ENCODE measurements at places on chromosomes 7 and 10.
A peak's percentile ranks its signal among the peaks of the same experiment; 100 is the strongest.

- DNase-seq = no peak
Measured at GRCh38 chr10:30868611-30869010, 163.1 kb downstream of the ZNF438 start.

DNA sequence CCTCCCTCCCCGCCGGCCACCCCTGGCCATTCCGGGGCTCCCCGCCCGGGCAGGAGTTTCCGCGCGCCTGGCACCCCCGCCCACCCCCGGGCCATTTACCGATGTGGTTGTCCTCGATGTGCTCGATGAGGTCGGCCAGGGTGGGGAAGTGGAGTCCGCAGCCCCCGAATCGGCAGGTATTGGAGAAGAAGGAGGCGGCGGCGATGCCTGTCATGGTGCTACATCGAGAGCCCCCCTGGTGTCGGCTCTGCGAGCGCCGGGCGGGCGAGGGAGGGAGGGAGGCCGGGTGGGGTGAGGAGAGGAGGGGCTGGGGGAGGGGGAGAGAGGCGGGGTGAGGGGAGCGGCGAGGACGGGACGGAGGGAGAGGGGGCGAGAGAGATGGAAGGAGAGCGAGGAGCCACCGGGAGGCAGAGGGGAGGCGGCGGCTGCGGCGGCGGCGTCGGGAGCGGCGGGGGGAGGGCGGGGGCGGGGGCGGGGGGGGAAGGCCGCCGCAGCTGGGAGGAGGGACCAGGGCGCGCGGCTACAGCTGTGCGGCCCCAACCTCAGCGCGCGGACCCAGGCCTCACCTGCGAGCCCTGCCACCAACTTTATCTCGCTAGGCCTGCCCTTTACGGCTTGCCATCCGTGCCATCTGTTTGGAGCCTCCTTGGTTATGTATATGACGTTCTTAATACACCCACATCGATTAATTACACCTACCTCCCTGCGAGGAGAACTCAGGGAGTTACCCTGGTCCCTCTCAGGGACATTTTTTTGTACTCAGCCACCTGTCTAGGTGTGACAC, at the start of gene JAZF1:
TSS of gene JAZF1 (minus strand) at position 432 of the 784 bp plus-strand sequence.
- peak; percentile 68 for DNase-seq

GRCh38 chr10:71475243-71475871, 78.6 kb downstream of the CDH23 start:
- no peak for DNase-seq

- DNase-seq = no peak
Measured at GRCh38 chr7:2212906-2213305, 19.8 kb downstream of the MAD1L1 start.

- DNase-seq = no peak
Measured at GRCh38 chr7:78770422-78771410, 682.8 kb downstream of the MAGI2 start.

- no peak for DNase-seq
Measured at GRCh38 chr10:95789902-95790301, 33.9 kb downstream of the ENTPD1 start.

- no peak for DNase-seq
Measured at GRCh38 chr10:2611603-2612002, 455.7 kb upstream of the PFKP start.

DNA sequence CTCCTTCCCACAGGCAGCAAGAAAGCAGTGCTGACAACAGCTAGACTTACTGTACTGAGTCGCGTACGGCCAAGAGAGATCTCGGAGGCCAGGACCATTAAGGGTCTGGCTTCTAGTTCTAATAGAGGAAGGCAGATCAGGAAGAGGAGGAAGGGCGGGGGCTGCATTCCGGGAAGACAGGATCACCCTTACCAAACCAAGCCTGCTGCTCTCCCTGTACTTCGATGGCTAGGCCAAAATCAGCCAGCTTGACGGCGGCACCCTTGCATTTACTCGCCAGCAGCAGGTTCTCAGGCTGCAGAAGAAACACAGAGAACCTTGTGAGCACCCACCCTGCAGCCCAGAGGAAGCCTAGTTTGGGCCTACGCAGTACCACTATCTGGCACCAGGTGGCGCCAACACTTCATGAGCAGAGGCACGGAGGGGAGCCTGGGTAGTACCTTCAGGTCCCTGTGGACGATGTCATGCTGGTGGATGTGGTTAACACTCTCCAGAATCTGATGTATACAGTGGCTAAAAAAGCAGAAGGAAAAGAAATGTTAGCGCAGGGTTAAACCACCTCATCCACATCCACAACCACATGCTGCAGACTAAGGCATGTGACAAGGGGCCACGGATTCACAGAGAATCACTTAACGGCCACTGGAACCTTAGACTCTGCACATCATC, 25.4 kb downstream of the CAMK2G start:
- peak; percentile 77 for DNase-seq

- no peak for DNase-seq
Measured at GRCh38 chr7:150358988-150359621, 9.5 kb upstream of the REPIN1 start.

- peak; percentile 2 for DNase-seq
Measured at GRCh38 chr7:69651101-69651590, 52.9 kb downstream of the AUTS2 start.

GRCh38 chr10:351770-352334, 216.6 kb downstream of the ZMYND11 start:
- peak; percentile 12 for DNase-seq

DNA sequence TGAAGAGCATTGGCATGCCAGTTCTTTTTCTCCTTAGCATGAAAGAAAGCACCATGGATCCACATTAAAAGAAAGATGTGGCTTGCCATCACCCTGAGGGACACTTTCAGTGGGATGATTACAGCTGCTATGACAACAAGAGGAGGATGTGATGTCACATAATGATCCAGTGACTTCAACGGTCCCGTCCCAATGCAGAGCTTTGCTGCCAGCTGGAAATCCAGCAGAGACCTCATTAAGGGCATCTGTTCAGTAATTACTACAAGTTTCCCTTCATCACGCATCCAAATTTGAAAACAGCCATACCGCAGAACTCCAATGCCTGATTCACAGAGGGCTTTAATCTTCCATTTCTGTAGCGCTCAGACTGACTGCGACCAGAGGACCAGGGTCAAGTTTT, 206.6 kb downstream of the LSM5 start:
- no peak for DNase-seq

DNA sequence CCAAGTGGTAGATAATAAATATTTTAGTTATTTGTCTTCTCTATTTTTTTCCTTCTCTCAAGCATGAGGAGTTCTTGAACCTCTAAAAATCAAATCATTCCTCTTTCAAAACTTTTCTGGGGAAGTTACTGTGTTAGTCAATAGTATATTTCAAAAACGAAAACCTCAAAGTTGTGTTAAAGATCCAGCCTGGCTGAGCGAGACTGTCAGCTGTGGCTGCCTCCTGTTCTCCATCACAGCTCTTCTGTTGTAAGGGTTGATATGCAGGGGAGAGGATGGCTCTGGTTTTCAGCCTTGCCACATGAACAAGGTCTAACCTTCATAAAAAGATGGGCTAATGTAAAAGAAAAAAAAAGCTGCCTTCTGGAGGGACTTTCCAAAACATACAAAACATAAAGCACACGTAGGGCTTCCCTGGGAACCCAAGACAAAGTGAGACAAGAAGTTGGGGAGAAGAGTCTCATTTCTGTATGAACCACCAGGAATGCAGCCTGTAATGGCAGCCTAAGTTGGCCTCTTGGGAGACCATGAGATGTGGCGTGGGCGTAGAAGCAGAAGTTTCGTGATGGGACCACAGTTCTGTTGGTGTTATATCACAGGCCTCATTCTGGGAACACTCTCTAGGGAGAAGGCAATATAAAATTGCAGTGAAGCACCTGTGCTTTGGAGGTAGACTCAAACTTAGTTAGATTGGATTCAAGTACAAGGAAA, 77.9 kb upstream of the FHIP2A start:
- DNase-seq = no peak

- no peak for DNase-seq
Measured at GRCh38 chr10:114634609-114634979, 23.5 kb downstream of the ABLIM1 start.

DNA sequence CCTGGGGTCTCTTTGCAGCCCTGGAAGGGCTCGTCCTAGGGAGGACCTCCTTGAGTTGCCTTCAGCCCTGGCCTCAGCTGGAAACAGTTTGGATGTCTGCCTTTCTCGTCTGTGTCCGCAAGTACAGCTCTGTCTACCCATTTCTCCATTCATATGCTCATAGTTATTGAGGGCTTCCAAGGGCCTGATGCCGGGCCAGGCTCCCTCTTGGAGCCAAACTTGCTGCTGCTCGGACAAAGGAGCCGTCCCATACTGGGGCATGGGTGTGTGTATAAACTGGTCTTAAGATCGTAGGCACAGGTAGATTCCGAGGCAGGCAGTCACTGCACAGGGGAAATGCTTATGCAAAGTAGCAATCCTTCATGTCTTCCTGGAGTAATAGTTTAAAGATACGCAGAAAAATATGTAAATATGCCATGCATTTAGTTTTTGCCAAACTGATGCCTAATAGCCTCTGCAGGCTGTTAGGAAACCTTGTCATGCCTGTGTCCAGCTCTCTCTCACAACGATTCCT, 117.0 kb upstream of the BTBD16 start:
- no peak for DNase-seq

GRCh38 chr7:20438694-20439376, 108.1 kb downstream of the ITGB8 start:
- no peak for DNase-seq
